ENCODE measurements at places on chromosomes 5 and 9.

DNA sequence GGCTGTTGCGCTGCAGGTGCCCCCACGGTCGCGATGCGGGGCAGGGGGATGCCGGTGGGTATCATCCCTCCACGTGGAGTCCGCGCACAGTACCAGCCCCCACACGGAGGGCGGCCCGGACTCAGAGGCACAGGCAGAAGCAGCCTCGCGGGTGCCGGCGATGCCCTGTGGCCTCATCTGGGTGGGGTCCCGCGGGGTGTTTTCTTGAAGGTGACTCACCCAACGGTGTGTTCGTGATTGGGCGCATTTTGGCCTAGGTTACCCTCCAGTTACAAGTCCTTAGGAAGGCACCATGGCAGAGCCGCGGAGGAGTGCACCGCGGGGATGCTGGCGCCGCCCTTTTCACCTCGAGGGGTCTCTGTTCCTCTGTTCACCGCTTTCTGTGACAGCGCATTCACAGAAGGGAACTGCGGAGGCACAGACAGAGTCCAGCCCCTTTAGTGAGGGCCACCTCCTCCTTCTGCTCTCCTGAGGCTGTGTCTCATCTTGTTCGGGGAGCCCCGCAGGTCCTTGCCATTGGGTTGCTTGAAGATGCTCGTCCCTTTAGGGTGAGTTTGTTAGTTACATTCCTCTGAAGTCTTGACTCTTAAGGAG lies 21.6 kb upstream of the EXOC3 start:
- DNase-seq = no peak

GRCh38 chr9:37466037-37466709 lies 923 bp upstream of the ZBTB5 start:
- DNase-seq = peak; percentile 12

DNA sequence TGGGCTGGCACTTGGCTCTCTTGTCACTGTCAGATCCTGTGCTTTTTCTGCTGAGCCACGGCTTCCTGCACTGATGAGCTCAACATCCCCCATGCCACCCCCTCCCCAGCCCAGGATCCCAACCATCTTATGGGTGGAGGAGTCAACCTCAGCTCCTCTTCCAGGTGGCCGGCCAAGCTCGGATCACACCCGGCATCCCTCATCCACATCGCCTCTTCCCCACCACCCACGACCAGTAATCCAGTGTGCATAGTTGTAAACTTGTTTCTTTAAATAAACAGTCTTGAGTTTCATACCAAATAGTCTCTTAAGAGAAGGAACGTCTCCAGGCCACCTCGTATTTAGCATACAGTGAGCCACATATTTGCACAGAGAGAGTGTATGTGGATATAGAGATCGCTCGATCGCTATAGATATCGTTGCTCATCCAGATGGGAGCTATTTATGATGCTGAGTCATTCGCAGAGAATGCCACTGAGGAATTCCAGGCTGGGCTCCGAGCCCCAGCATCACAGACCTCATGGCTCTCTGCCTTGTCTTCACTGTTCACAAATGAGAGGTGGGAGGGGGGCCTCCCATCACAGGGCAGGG lies 61.8 kb upstream of the CPLX2 start:
- no peak for DNase-seq

DNA sequence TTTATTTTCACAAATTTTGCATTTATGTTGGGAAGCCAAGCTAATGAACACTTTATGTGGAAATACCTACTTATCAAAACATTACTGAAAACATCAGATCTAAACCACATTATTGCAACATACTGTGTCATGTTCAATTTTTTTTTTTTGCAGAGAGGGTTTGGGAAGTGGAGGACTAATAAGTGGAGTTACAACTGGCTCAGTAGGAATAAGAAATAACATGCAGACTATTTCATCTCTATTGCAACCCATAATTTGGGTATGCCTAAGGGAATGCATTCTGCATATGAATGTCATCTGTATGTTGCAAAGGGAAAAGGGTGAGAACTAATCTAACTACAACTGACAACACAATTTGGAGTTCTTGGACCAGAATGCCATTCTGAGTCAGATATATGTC lies 41.8 kb downstream of the APC start:
- no peak for DNase-seq

- DNase-seq = peak; percentile 36
Observed at GRCh38 chr5:77356740-77357139, 135.4 kb downstream of the WDR41 start.

GRCh38 chr5:158234323-158235158 lies 375.6 kb upstream of the CLINT1 start:
- no peak for DNase-seq

- DNase-seq = peak; percentile 71
Observed at GRCh38 chr5:134503088-134503936, 22.2 kb upstream of the JADE2 start.
